Bronchial epithelial cell (primary cell): ENCODE measurements at places on chromosomes 1 and 21.

DNA sequence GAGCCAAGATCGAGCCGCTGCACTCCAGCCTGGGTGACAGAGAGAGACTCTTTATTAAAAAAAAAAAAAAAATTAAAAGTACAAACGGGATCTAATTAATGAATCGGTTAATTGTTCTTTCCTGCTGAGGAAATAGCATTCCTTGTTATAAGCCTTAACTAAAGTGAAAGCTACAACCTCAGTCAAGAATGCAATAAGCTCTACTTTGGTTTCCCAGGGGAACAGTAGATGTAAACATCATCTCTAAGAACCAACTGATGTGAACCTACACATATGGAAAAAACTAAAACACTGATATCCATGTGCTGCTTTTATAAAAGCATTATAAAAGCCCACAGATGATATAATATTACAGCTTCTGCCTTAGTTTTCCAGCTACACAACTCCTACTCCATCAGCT lies 41.9 kb downstream of the LPGAT1 start:
- DNase-seq = no peak

GRCh38 chr1:119731741-119732430 lies 20.2 kb downstream of the PHGDH start:
- DNase-seq = no peak

DNA sequence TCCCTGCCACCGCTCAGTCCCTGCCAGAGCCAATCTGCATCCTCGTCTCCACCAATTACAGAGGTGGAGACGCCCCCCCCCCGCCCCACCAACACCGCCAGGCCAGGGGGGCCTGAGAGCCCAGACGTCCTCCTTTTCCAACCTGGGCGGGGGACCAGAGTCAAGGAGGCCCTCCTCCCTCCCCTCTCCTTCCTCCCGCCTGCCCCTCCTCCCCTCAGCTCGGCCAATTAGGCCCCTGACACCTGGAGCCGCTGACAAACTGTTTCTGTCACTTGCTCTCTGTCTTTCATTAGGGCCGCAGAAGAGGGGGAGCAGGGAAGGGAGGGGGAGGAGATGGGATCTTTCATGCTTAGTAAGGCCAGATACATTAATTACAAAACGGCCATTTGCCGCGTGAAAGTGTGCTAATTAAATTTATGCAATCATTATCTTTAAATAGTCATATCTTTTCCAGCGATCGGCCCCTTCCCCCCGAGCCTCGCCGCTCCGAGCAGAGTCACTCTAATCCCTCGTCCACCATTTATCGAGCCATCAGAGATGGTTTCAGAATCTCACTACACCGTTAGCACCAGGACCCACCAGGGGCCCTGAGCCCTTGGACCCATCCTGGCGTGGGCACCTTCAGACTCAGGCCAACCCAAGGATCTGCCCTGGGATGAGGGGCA lies 94.7 kb downstream of the PAX7 start:
- no peak for DNase-seq

DNA sequence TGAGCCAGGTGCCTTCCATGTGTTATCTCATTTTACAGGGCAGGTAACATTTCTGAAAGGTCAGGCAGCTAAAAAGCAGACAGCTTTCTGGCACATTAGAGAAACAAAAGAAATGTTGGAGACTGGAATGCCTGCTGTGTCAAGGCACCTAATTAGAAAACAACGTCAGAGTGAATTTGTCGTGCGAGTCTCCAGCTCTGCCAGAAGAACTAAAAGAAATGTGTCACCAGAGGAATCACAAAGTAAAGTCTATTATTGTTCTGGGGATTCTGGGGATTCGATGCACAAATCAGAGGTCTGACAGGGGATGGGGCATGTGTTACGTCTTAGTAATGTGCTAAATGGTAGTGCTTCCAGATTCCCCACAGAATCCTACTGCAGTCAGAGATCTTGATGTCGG lies 89.3 kb downstream of the EDEM3 start:
- DNase-seq = no peak

DNA sequence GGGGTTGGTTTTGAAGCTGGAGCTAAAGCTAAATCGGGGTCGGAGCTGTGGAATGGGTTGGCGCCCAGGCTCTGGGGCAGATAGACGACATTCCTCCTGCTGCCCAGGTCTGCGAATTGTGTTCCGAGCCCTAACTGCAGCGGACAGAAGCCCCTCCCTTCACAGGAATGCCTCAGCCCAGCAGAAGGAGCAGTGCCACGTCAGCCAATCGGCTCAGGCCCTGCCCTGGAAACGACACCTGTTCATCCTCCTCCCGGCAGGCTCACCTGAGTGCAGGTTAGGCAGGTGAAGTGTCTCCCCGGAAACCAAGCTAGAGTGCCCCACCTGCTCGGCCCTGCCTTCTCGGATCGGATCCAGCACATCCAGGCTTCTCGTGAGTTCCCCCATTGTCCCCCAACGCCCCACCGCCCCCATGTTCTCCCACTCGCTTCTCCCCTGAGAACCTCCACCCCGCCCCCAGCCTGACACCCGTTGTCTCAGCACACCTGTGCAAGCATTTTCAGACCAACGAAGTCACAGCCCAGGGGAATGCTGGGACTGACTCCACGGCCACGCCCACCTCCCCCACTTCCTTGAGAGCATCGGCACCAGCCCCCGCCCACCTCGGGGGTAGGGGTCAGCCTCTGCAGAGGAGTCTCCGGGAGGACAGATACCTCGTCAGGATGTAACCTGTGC lies 775 bp downstream of the TMEM125 start:
- DNase-seq = peak; percentile 80

- DNase-seq = no peak
These were observed 42.9 kb downstream of the STYXL2 start for GRCh38 chr1:167136806-167137205.

DNA sequence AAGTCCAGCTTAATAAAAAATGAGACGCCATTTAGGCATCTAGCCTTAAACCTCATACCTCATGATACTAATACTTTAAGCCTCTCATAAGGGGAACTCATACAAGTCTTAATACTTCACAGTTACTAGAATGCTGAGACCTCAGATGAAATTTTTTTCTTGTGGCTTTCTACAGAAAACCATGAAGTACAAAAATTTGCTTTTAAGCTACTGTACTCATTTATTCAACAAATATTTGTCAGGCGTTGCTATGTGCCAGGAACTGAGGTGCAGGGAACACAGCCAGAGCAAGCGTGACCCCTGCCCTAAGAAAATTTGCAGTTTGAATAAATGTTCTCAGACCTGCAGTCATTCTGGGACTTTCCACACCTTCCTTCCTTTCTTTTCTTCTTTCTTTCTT lies 150.6 kb downstream of the MRPL39 start:
- DNase-seq = peak; percentile 2

- peak; percentile 94 for DNase-seq
These were observed 33.3 kb upstream of the PGBD5 start for GRCh38 chr1:230459465-230459864.

- no peak for DNase-seq
These were observed 20.5 kb downstream of the ARMH1 start for GRCh38 chr1:44694863-44695478.

DNA sequence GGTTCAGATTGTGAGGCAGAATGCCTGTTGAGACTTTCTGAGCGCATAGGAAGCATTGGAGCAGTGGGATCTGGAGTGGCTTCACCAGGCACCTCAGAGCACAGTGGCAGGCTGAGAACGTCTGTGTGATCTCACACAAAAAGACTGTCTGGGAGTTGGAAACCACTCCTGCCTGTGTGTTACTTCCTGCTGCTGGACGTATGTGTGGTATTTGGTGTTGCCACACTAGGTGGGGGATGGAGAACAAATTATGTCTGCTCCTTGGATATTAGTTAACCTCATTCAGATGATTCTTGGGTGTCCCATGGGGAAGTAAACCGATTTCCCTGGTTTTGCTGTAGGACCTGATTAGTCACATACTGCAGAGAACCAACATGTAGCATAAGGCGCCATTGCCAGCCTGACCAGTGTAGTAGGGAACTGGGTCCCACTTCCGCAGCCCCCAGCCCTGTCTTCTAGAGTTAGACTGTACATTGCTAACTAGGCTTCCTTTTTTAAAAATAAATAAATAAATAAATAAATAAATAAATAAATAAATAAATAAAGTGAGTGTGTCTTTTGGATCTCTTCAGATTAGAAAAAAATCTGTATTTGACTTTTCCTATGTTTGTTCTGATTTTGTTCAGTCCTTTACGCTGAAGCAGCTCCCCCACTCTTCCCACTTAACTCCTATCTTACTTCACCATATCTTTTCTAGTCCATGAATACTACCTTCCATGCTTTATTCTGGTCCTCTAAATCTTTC lies 26.9 kb downstream of the UCK2 start:
- peak; percentile 76 for DNase-seq

DNA sequence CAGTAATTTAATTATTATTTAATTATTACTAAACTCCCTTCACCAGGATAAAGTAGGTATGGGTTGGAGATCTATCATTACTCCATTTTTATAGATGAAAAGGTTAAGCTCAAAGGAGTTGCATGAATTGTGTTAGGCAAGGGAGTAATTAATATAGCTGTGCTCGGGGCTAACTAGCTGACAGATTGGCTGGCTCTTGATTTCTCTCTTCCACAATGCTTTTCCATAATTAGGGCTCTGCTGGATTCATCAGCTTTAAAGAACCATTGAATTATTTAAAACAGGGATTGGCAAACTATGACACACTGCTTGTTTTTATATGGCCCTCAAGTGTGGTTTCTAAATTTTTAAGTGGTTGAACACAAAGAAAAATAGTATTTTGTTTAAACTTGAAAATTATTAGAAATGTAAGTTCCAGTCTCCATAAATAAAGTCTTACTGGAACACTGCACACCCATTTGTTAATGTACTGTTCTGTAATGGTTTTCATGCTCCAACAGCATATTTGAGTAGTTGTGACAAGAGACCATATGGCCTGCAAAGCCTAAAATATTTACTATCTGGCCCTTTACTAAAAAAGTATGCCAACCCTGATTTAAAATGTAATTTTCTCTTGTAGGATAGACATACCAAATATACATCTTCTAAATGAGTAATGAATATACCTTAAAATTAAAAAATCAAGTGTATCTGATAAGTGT lies 76.4 kb downstream of the GDAP2 start:
- no peak for DNase-seq

- DNase-seq = peak; percentile 5
These were observed 2.8 kb upstream of the USP1 start for GRCh38 chr1:62433861-62434617.

- DNase-seq = no peak
These were observed 88.3 kb downstream of the KCNJ6 start for GRCh38 chr21:37827913-37828312.

GRCh38 chr1:100791586-100791985 lies 72.0 kb downstream of the VCAM1 start:
- DNase-seq = peak; percentile 53

- DNase-seq = peak; percentile 95
These were observed 53.2 kb upstream of the LRRC8D start for GRCh38 chr1:89767618-89768017.

GRCh38 chr1:209080170-209080781 lies 503.2 kb upstream of the CAMK1G start:
- DNase-seq = peak; percentile 63

GRCh38 chr1:209560529-209560928 lies 23.0 kb upstream of the CAMK1G start:
- no peak for DNase-seq

GRCh38 chr1:27594564-27595510 lies 9.1 kb downstream of the AHDC1 start:
- DNase-seq = no peak

GRCh38 chr1:225437710-225438437 lies 10.0 kb upstream of the LBR start:
- DNase-seq = no peak

DNA sequence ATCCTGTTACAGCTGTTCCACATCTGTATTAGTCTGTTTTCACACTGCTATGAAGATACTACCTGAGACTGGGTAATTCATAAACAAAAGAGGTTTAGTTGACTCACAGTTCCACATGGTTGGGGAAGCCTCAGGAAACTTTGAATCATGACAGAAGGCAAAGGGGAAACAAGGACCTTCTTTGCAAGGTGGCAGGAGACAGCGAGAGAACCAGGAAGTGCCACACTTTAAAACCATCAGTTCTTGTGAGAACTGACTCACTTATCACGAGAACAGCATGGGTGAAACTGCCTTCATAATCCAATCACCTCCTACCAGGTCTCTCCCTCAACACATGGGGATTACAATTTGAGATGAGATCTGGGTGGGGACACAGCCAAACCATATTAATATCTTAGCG lies 110.3 kb upstream of the TRABD2B start:
- DNase-seq = peak; percentile 13

GRCh38 chr1:10045480-10046355 lies 13.0 kb downstream of the UBE4B start:
- no peak for DNase-seq
